ENCODE measurements at places on chromosomes 6 and 20. TPM values are rescaled to one million over a fixed set of nuclear protein-coding genes. Genes with fewer than 3 reads are reported as not detected.
A peak's percentile ranks its signal among the peaks of the same experiment; 100 is the strongest.

ARMH2 gene
- not detected for total RNA-seq

TREM2 gene
- 1.7 TPM for total RNA-seq

ELOVL2 gene
- 0.50 TPM for total RNA-seq

FAM83D gene
- total RNA-seq, result 111 TPM

MAP7 gene
- 1.9 TPM for total RNA-seq

PCK1 gene
- total RNA-seq, result under 0.01 TPM

CTCFL gene
- total RNA-seq, result not detected

CALHM5 gene
- 3.7 TPM for total RNA-seq

DNA sequence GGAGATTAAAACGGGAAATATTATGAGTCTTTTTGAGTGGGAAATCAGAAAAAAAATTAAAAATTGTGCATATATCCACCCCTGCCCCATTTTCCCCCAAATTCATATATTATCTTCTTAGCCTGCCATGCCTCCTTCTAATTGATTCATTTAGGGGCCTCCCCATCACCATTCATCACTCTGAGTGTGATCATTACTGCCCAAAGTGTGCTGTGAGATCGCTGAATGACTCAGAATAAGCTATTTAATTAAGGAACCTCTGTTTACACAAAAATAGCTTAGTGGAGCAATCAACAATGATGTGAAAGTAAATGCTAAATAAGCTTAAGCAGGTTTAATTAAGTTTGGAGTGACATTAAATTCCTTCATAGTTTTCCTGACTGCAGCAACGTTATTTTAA, 645.5 kb downstream of the GRIK2 start:
- H3K4me3 ChIP-seq, result no peak overlapping the region
- H3K36me3 ChIP-seq, result no peaks in the 10 kb centered on the region
- no peak for DNase-seq
- no peak overlapping the region for H3K27ac ChIP-seq

DNA sequence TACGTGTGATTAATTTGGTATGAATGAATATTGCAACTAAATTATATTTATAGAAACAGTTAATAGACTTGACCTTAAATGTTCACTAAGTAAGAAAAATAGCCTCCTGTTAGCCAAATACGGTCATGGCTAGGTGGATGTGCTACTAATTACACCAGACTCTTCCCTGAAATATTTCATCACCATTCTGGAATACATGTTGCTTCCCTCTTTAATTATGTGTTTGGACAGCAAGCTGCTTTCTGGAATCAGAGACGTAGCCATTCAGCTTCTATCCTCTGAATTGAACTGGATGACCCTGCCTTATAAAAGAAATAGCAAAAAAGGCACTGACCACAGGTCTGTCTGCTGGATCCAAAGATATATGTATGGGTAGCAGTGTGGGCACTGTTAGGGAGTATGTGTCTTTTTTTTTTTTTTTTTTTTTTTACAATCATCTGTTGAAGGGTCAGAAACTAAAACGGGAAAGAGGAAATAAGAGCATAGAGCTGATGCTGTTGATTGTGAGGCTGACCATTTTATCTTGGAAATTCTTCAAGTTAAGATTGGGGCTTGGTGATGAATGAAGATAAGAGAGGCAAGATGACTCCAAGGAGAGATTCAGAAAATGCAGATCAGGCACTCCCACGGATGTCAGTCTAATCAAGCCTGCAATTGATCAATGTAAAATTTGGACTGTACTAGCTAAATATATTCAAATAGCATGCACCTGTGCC, 283.2 kb upstream of the HSF2 start:
- DNase-seq, result no peak
- H3K4me3 ChIP-seq, result no peak overlapping the region
- H3K27me3 ChIP-seq, result no peaks in the 10 kb centered on the region
- peaks cover 34% of the 10 kb centered on the region for H3K4me1 ChIP-seq

DNA sequence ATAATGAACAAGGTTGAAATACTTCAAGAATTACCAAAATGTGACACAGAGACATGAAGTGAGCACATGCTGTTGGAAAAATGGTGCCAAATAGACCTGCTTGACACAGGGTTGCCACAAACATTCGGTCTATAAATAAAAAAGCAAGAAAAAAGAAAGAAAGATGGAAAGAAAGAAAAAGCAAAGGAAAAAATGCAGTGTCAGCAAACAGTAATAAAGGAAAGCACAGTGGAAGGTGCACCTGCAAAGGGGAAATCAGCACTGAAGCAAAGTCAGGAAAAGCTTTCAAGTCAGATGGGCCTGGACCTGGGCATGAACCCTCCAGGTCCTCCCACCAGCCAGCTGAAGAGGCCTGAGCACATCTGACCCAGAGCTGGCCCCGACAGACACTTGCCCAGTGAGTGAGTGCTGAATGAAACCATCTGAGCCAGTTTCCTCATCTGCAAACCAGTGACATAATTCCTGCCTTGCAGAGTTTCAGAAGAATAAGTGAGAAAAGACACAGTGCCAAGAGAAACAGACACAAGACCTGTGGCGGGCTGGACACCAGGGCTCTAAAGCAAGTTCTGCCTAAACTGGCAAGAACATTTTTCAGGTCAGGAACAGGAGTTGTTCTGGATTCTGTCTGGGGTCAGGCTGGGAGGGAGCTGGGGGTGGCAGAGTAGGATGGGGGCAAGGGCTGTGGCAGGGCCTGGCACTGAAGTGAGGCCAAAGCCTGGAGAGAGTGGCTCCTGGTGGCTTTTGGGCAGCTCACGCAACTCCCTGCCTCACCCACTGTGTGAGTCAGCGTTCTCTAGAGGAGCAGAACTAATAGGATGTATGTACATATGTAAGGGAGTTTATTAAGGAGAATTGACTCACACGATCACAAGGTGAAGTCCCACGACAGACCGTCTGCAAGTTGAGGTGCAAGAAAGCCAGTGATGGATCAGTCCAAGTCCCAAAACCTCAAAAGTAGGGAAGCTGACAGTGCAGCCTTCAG, 23.9 kb upstream of the MICB start:
- no peaks in the 10 kb centered on the region for H3K4me1 ChIP-seq
- peak; percentile 89 for DNase-seq
- no peak overlapping the region for H3K27ac ChIP-seq
- no peaks in the 10 kb centered on the region for H3K27me3 ChIP-seq

DNA sequence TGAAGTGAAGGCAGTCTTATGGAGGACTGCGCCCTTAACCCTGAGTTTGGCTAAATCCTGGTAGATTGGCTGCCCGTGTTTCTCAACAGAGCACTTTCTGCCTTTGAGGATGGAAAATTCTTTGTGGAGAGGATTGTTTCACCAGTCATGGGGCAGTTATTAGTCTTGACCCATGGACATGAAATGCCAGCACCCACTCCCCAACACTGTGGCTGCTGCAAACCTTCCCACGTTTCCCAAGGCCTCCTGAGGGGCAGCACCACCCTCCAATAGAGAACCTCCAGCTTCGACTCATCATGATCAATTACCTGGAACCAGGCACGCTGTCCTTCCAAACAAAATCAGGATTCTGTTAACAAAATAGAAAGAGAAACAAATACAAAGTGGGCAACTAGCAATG, 117.8 kb downstream of the PXDC1 start:
- H3K4me1 ChIP-seq, result peaks cover 4% of the 10 kb centered on the region
- no peaks in the 10 kb centered on the region for H3K27me3 ChIP-seq
- no peak overlapping the region for H3K4me3 ChIP-seq
- DNase-seq, result no peak
- no peaks in the 10 kb centered on the region for H3K36me3 ChIP-seq

DNA sequence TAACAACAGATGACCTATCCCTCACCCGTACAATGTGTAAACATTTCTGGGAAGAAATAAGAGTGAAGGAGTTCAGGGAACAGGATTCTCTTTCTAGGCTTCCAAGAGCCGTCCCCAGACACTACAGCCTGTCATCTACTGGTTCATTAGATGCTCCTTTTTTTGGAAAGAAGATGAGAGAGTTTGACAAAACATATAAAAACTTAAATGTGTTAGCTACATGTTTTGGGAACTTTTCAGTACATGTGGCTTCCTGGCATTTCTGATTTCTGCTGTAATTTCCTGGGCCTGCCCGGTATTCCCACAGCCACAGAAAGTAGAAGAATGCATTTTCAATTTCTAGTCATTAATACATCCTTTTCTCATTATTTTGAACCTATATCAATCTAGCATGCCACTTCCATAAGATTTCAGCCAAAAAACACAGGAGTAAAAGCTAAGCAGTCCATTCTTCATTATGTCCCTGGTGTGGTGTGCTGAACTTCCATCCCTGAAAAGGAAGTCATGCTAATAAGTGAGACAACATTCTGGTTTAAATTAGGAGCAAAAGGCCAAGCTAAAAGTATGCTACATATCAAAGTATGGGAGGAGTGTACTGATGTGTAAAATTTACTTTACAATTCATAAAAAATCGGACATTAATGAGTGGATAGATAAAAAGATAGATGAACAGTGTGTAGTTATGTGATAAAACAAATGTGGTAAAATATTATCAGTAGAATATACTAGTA, 198.2 kb downstream of the WDR27 start:
- H3K4me1 ChIP-seq, result peaks cover 9% of the 10 kb centered on the region
- H3K27me3 ChIP-seq, result no peaks in the 10 kb centered on the region
- no peaks in the 10 kb centered on the region for H3K36me3 ChIP-seq
- no peak overlapping the region for H3K4me3 ChIP-seq
- no peak overlapping the region for H3K27ac ChIP-seq

DNA sequence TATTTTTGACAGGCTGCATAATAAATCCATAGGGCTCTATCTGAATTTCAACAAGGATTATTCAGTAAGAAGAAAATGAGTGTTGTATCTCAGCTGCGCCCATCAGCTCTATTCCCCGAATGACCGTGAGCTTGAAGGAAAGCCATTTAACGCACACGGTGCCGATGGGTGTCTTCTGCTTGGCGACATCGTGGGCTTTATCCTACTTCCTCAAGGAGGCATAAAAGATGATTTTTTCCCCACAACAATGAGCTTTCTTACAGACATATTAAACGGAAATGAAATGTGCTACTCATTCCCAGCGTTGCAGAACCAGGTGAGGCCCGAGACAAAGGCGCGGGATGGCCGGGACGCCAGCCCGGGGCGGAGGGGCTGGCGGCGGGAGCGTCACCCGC, 710 bp downstream of the DYNLT1 start:
- peaks cover 62% of the 10 kb centered on the region for H3K4me1 ChIP-seq
- H3K36me3 ChIP-seq, result no peaks in the 10 kb centered on the region

- H3K36me3 ChIP-seq, result no peaks in the 10 kb centered on the region
- DNase-seq, result peak; percentile 94
- H3K4me1 ChIP-seq, result peaks cover 2% of the 10 kb centered on the region
Measured at GRCh38 chr20:46715292-46715756, 5.9 kb downstream of the SLC2A10 start.

GRCh38 chr6:24581084-24581669, 64.8 kb downstream of the KIAA0319 start:
- no peak for DNase-seq
- peaks cover 14% of the 10 kb centered on the region for H3K4me1 ChIP-seq
- H3K27ac ChIP-seq, result no peak overlapping the region
- no peaks in the 10 kb centered on the region for H3K36me3 ChIP-seq
- no peak overlapping the region for H3K4me3 ChIP-seq
- H3K27me3 ChIP-seq, result no peaks in the 10 kb centered on the region

DNA sequence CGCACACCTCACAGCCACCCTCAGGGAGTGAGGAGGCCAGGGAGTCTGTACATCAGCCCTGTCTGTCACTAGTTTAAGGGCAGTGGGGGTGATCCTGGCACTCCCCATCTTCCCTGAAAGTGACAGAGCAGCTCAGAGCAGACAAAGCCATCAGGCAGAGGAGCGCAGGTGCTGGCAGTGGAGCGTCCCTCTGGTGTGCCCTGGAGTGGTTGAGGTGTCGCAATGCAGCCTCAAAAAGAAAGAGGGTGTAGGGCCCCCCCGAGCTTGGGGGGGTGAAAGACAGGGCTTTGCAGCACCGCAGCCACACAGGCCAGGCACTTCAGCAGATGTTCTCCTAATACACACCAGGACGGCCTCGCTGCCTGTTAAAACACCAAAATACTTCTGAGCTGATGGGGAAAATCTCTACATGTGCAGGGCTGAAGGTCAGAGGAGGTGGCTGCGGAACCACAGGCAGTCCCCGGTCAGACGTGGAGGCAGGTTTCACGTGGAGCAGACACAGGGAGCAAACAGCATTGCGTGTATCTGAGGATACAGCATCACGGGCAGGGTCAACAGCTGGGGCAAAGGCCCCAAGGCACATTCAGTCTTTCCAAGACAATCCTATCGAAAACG, 69.5 kb downstream of the PREX1 start:
- no peaks in the 10 kb centered on the region for H3K36me3 ChIP-seq
- peaks cover 21% of the 10 kb centered on the region for H3K4me1 ChIP-seq
- DNase-seq, result no peak
- H3K4me3 ChIP-seq, result no peak overlapping the region
- H3K27me3 ChIP-seq, result no peaks in the 10 kb centered on the region

DNA sequence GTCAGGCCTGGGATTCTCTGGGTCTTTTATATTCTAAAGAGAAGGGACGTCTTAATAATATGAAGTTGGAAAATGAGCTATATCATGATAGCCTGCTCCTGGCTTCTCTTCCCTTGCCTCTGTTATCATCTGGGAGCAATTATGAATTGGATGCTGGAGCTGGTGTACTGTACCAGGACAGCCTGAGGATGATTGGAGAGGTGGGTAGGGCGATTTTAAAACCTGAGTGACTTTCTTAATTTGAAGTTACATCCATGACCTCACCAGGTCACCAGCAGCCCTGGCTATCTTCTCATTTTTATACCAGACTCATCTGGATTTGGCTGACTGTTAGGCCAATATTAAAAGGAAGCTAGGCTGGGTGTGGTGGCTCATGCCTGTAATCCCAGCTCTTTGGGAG, 317.6 kb downstream of the CLIC5 start:
- no peak overlapping the region for H3K4me3 ChIP-seq
- H3K27ac ChIP-seq, result no peak overlapping the region
- no peaks in the 10 kb centered on the region for H3K4me1 ChIP-seq
- no peaks in the 10 kb centered on the region for H3K36me3 ChIP-seq
- DNase-seq, result no peak

- H3K27ac ChIP-seq, result no peak overlapping the region
- no peaks in the 10 kb centered on the region for H3K36me3 ChIP-seq
- no peak overlapping the region for H3K4me3 ChIP-seq
- H3K4me1 ChIP-seq, result no peaks in the 10 kb centered on the region
Measured at GRCh38 chr6:106564476-106564875, 64.8 kb downstream of the RTN4IP1 start.

- H3K4me3 ChIP-seq, result peak overlapping the region; percentile 54
- no peak for DNase-seq
- H3K36me3 ChIP-seq, result peaks cover 4% of the 10 kb centered on the region
- peak overlapping the region; percentile 46 for H3K27ac ChIP-seq
Measured at GRCh38 chr6:41560431-41561192, 14.4 kb downstream of the FOXP4 start.

DNA sequence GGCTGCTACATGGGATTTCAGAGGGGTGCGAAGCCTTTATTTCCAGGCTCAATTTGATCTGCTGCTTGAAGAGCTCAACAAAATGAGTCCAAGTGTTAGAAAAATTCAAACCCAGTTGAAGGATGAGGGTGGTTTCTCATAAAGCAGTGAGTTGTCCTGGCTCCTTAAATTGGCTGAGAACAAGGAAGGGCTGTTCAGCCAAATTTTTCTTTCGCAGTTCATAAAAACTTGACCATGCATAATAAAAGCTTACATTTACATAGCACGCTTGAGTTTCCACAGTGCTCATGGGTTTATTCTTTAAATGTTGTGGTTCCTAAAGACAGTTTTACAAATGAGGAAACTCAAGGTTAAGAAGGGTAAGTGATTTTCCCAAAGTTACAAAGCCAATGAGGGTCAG, 174.4 kb upstream of the FOXA2 start:
- H3K27ac ChIP-seq, result no peak overlapping the region
- H3K4me3 ChIP-seq, result no peak overlapping the region
- peaks cover 15% of the 10 kb centered on the region for H3K4me1 ChIP-seq
- H3K27me3 ChIP-seq, result no peaks in the 10 kb centered on the region

Data from esophagus muscularis mucosa (tissue), 4 donors.